ENCODE measurements at places on chromosomes 6 and 20.

DNA sequence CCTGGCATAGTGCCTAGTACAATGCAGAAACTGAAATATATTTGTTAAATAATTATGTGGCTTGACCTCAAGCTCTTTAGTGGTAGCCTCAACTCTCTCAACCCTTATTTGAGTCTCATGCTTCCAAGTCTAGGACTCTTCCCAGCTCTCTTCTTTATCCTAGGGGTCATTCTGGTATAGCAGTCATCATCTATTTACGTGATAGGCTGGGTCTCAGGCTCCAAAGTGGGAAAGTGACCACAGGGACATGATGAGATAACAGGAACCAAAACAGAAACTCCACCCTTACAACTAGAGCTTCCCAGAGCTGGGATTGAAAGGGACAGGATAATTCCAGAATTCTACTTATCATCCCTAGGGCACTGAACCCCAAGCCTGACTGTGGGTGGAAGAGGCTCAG is 17.7 kb upstream of the MAP3K7 start:
- DNase-seq: no peak

DNA sequence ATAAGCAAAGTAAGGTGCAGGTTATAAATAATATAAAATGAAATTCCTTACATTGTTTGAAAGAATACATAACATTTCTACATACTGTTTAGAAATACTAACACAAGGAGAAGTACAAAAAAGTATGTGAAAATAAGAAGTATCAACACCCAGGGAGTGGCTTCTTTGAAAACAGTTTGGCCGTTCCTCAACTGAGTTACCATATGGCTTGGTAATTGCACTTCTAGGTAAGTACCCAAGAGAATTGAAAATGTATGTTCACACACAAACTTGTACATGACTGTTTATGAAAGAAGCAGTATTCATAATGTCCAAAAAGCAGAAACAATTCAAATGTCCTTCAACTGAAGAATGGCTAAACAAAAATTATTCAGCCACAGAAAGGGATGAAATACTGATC is 30.7 kb downstream of the PAK5 start:
- DNase-seq: no peak

- DNase-seq: no peak
Observed at GRCh38 chr6:139416146-139416545, 41.7 kb upstream of the CITED2 start.

- DNase-seq: no peak
Observed at GRCh38 chr20:61723529-61724257, 342.0 kb downstream of the TAF4 start.

DNA sequence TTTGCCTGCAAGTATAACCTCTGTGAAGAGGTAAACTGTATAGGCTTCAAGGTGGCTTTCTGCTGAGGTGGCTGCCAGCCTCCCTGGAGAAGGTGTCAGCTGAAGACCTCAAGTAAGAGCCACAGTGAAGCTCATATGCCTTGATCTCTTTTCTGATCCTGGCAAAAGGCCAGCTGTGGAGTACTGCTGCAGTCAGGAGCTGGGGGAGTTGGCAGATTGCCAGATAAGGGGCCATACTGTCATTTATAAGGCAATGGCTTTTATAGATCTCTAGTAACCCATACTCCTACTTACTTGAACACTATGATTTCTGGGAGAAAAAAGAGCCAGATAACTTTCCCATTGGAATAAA is 8.8 kb upstream of the CEP85L start:
- DNase-seq: no peak

- DNase-seq: no peak
Observed at GRCh38 chr6:24273096-24273870, 84.6 kb downstream of the DCDC2 start.

- DNase-seq: no peak
Observed at GRCh38 chr6:27505209-27506027, 32.5 kb upstream of the ZNF184 start.

GRCh38 chr6:56378966-56379585 is 131.7 kb upstream of the COL21A1 start:
- no peak for DNase-seq

GRCh38 chr6:127938701-127939100 is 37.8 kb upstream of the THEMIS start:
- DNase-seq: no peak

DNA sequence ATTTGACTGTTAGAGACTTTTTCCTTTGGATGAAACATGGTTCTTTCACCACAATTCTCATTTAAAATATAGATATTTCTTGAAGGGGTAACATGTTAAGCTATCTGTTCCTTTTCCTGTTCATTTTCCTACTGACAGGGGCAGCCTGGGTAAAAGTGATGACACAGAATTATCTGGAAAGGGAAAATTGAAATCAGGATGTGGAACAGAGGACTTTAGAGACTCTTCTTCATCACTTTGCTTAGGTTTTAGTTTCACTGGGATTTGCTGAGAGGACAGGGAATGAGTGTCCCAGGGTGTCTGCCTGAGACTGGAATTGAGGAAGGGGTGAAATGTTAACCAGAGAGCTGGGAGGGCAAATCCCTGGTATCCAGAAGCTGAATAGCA is 116.0 kb downstream of the RNF144B start:
- DNase-seq: no peak

DNA sequence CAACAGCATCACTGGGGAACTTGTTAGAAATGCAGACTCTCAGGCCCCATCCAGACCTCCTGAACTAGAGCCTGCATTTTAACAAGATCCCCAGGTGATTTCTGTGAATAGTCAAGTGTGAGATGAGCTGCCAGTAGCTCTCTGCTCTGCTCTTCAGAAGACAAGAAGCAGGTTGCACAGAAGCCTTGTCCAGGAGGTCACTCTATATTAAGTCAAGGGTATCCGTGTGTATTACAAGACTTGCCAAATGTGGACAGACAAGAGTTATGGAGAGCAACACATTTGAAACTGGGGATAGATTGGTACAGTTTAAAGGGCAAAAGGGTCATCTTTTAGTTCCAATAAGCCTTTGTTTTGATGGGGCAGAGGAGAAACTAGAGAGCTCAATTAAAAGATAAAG is 23.2 kb upstream of the RIN2 start:
- DNase-seq: no peak

DNA sequence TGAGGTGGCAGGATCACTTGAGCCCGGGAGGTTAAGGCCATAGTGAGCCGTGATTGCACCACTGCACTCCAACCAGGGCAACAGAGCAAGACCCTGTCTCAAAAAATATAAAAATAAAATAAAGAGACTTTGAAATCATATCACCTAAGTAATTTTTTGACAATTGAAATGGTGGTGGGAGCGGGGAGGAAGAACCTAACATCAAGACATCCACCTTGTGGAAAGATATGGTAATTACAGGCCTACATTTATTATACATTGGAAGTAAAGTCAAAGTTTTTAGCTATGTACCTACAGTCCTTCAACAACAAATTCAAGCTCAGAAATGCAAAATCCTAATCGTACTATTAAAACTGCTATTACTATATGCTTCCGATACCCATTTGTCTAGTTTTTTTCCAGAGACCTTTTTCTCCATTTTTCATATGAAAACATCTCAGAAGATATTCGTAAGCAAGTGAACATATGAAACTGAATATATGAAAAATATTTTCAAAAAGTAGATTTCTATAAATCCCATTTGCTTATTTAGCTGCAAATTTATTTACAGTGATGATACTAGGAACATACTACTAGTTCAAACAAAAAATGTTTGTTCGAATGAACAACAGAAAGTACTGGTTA is 83.3 kb downstream of the SYCP2 start:
- no peak for DNase-seq

GRCh38 chr6:43541774-43542471 is 25.0 kb downstream of the POLR1C start:
- DNase-seq: no peak

GRCh38 chr20:21241406-21241805 is 61.7 kb upstream of the XRN2 start:
- DNase-seq: no peak

DNA sequence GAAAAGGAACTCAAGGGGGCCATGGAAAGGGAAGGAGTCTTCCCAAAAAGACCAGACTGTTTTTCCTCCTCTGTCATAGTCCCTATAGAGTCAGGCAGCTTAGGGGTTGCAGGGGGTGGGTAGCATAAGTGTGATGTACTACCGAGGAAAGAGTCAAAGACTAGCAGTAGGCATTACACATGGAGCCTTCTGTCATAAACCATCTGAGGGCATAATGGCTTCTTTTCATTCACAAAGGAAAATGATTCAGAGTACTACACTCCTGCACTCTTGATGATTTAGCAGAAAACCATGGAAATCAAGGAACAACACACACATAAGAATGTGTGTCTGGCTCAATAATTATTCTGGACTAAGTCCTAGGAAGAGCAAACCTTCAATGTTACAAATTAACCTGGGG is 14.9 kb downstream of the PLN start:
- no peak for DNase-seq

GRCh38 chr6:33779290-33779689 is 9.6 kb downstream of the LEMD2 start:
- no peak for DNase-seq

GRCh38 chr6:72626126-72626525 is 4.3 kb downstream of the KCNQ5 start:
- no peak for DNase-seq

GRCh38 chr6:108348655-108349349 is 53.9 kb downstream of the AFG1L start:
- no peak for DNase-seq

DNA sequence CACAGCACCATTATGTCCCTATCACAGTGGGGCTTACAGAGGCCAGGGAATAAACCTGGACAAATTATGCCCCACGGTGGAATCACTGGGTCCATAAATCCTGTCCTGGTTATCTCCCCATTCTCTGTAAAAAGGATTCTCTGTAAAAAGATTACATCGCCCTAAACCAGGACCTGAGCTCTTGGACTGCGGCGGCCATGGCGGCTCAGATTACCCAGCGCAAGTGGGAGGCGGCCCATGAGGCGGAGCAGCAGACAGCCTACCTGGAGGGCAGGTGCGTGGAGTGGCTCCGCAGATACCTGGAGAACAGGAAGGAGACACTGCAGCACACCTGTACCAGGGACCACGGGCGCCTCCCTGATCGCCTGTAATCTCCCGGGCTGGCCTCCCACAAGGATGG is 8.4 kb upstream of the HLA-A start:
- no peak for DNase-seq

- no peak for DNase-seq
Observed at GRCh38 chr6:46440141-46440540, 51.1 kb downstream of the RCAN2 start.

GRCh38 chr20:17439616-17440296 is 91.4 kb downstream of the BFSP1 start:
- no peak for DNase-seq

- DNase-seq: no peak
Observed at GRCh38 chr20:53097371-53097770, 125.2 kb downstream of the TSHZ2 start.

- no peak for DNase-seq
Observed at GRCh38 chr6:8435845-8436168, 462 bp upstream of the SLC35B3 start.

DNA sequence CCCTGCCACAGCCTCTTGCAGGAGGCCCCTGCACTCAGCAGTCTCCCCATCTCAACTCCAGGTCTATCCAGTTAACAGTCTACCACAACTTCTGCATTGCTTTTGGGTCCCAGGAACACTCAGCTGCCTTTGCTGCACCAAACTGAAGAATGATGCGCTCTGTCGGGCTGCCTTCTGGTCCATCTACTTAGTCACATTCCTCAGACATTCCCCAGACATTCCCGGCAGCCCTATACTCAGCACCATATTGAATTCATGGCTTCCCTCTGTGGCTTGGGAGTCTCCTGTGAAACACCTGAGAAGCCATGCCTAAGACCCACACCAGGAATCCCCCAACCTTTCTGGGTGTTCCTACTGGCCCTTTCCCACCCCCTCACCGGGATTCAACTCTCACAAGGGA is 99.6 kb upstream of the COL21A1 start:
- no peak for DNase-seq

DNA sequence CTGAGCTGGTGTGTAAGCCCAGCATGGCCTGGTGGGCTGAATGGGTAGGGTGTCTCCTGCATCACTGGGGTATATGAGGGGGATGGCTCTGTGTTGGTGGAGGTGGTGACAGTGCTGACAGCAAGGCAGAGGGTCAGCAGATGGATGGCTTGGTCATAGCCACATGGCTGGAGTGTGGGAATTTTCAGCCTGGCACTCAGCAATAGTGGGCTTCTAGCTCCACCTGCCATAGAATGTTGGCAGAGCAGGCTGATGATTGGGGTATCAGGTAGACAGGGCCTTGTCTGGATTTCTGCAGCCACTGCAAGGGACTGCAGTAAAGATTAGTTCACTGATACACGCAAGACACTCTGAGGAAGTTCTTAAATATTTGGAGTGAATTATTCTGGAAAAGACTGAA is 137.5 kb upstream of the BACH2 start:
- DNase-seq: no peak

DNA sequence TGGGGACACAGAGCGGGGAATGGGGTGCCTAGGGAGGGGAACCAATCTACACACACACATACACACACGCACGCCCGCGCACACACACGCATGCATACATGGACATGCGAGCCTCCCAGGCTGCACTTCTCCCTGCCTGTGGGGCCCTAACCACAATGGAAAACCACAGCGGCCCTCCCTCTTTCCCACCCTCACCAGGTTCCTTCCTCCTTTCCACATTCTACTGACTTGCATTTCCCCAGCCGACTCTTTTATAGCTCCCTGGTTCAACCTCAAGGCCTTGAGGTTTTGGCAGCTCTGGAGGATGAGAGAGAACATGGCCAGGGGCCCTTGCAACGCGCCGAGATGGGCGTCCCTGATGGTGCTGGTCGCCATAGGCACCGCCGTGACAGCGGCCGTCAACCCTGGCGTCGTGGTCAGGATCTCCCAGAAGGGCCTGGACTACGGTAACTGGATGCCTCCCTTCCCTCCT is at the start of gene BPI:
Gene BPI (plus strand): TSS at position 249 of the 472 bp plus-strand sequence. CDS start 68 bp downstream, at position 317.
- DNase-seq: no peak

GRCh38 chr6:169044381-169045230 is 209.0 kb downstream of the THBS2 start:
- no peak for DNase-seq

DNA sequence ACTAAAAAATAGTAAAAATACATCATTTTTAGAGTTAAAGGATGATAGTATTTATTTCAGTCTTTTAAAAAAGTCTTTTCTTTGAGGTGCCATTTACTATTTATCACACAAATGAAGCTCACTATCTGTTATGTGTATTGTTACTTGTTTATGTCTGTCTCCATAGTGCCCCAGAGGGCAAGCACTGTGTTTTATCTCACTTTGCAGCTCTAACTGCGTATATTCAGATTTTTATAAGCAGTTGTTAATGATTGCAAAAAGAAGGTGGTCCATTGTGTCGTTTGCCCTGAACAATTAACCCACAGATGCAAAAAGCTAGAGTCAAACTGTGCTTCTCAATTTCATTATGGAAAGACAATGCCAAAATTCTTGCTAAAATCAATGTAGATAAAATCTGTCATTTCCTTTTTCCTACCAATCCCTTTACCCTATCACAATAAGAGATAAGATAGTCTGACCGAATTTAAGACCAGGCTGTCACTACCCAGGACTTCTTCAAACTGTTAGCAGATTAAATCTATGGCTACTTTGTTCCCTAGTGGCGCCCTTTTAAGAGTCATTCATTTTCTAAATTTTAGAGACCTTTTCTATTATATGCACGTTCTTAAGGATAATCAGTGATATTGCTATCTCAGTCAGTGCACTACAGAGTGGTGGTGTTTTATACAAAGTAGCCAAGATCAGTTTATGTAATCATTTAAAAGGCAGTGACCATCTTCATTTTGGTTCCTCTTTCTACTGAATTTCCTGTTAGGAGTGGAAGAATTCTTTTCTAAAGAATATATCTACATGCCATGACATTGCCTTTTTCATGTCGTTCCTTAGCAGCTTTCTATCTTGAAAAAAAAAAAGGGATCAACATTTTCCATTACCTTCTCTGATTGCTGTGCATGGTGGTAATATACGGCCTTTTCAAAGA is 133.1 kb upstream of the PRDM1 start:
- no peak for DNase-seq

- no peak for DNase-seq
Observed at GRCh38 chr6:103674790-103675189, 1184.9 kb downstream of the HACE1 start.
